Stimulated activated CD8-positive, alpha-beta memory T cell treated with anti-CD3 and anti-CD28 coated beads, Interleukin-4, amount 100 ng/mL, for 48 hours (primary cell): ENCODE measurements at places on chromosomes 2 and 18.

- no peak for DNase-seq
Measured at GRCh38 chr2:203918264-203918663, 18.3 kb upstream of the ICOS start.

DNA sequence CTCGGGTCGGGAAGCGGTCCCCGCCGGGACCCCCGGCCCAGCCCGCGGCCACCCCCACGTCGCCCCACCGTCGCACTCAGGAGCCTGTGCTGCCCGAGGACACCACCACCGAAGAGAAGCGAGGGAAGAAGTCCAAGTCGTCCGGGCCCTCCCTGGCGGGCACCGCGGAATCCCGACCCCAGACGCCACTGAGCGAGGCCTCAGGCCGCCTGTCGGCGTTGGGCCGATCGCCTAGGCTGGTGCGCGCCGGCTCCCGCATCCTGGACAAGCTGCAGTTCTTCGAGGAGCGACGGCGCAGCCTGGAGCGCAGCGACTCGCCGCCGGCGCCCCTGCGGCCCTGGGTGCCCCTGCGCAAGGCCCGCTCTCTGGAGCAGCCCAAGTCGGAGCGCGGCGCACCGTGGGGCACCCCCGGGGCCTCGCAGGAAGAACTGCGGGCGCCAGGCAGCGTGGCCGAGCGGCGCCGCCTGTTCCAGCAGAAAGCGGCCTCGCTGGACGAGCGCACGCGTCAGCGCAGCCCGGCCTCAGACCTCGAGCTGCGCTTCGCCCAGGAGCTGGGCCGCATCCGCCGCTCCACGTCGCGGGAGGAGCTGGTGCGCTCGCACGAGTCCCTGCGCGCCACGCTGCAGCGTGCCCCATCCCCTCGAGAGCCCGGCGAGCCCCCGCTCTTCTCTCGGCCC lies 13.6 kb downstream of the SPEG start:
- DNase-seq, result no peak

DNA sequence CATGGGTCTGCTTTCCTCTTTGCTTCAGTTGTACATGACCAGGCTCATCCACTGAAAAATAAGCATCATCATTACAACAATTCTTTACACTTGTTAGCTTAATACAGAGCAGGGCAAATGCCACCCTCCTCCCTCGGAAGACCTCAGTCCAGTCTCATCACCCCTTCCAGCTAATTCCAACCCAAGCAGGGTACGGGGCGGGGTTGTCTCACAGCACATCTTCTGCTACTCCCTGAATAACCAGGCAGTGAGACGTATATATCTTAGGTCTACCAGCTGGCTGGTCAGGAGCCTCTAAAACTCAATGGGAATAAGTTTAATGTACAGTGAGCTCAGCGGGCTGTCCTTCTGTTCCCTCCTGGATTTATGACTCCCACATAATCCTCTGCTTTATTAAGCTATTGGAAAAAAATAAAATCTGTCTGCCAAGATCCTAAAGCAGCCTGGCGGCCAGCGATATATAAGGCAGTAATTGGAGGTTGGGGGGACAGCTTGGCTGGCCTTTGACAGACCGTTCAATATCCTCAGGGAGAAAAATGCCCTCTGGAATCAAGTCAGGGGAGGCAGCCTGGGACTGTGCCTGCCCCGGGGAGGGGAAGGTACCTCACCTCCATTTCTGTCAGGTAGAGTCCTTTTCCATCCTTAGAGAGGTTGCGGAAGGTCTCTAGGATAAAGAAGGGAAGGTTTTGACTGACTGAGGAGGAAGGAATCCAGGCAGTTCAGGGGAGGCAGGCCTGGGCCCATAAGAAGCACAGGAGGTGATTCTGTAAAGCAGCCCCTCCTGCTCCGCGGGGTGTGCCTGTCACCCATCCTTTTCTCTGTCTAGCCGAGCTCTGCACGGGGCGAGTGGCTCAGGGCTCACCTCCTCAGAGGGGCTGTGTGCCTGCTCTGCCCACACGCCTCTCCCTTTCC lies 76.3 kb downstream of the CAPN13 start:
- DNase-seq, result no peak

GRCh38 chr2:7044253-7045250 lies 127.3 kb downstream of the RNF144A start:
- DNase-seq, result peak; percentile 73

DNA sequence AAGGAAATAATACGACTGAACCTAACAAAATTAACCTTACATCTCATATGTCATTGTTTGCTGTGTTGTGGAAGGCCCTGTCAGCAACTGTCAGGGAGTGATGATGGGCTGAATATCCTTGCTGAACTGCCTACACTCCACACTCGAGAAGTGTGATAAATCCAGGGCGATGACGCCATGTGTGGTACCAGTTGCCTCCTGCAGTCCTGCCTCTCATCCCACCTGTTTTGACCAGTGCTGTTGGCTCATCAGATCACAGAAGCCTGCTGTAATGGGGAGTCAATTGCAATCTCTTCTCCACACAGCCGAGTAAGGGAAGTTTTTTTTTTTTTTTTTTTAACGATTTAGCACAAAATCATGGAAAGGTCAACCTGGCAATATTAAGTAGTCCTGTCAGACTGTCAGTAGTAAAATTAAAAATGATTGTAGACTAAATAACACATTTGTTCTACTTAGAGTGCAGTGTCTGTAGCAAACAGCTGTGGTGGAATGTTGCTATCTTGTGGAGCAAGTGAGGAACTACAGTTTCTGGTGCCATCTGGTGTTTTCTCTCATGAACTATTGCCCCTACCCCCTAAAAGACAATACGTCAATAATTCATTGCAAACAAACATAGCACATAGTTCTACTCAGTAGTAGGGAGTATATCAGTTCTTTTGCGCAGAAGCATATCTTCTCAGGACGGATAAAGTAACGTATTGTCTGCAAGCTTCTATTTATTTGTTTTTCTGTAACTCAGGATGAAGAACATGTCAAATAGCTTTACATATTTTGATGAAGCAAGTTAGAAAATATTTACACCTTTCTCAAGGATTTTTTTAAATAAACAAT lies 347.6 kb downstream of the CTNNA2 start:
- no peak for DNase-seq

DNA sequence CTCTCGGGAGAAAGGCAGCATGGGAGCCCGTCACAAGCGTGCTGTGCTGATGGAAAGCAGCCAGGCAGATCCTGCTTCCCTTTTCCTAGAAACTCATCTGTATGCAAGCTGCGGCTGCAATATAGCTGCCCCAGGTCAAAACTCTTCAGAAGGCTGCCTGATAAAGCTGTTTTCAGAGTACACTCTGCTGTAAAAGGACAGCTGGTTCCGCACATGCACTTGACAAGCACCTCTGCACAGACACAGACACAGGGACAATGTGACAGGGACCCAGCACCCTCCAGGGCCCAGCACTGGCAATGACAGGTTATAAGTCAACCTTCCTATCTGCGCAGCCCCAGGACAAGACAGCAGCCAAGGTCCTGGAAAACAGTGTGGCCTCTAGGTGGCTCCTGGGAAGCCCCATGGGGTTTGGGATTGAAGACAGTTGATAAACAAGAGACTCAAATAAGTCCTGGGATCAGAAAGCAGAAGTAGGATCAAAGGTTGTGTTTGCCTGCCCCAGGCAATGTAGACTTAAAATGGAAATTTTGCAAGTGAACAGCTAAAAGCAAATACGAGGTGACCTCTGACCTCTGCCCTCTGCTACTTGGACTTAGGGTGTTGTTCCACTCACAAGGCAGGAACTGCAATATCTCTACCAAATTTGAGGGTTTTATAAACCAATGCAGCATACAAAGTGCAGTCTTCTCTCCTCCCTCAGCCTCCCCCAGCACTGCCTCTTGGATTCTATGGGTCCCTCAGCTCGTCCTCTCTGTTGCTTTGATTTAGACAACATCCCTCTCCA lies 16.9 kb downstream of the SLC66A2 start:
- DNase-seq, result no peak

DNA sequence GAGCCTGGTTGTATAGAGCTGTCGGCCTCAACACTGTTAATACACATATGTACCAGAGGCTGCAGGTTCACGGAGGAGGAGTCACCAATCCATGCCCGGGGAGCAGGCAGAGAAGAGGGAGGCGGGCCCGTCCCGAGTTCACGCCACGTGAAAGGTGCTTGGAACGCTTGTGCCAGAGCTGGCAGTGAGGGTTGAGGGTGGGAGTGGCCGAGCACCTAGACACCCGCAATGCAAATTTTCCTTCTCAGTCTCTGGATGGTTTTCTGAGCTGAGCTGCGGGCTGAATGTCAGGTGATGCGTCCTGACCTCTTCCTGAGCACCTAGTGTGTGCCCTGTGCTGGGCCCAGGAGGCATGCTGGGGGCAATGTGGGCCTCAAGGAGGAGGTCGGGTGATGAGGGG lies 52.2 kb downstream of the ODC1 start:
- DNase-seq, result no peak

DNA sequence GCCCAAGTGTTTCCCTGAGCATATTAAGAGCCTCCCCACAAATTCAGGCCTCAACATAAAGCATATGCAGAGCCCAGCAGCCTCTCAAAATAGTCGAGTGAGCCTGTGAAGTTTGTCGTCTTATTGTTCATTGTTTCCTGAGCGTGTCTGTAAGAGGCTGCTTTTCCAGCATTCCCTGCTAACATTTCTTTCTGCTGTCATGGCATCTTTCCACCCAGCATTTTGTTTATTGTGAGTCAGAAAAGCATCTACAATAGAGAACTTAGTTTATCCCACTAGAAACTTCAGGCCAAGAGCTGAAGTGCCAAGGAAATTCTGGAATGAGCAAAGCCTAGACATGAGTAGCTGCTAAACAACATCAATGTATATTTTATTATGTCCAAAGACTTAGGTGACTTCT lies 46.3 kb upstream of the STAM2 start:
- DNase-seq, result no peak

DNA sequence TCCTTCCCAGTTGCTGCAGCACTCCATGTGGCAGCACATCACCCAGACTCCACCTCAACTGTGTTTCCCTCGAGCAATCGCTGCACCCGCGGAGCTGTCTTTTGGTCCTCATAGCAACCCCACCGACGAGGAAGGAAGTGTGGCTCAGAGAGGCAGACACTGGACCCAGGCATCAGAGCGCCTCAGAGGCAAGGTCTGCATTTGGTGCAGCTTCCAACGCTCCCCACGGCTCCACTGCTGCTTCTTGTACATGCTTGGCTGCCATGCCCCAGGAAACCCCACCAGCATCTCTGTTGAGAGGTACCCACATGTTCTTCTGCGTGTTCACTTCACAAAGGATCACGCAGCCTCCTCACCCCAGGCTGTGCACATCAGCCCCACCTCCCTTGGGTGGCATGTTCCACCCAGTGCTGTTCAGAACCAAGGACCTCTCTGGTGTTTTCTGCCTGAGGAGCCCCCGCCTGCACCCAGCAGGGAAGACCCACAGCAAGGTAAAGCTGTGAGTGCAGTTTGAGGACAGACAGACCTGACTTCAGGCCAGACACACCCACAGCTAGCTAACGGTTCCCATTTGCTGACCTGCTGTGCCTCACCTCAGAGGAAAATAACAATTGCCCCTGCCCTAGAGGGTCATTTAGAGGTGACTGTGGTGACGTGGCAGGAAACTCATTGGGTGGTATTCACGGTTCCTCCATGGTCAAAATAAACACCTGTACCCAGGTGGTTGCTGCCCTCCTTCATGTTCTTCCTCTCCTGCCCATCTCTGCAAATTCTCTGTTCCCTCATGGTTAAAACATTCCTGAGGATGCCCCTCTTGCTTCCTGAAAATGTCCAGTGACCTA lies 326.3 kb upstream of the MYT1L start:
- no peak for DNase-seq

DNA sequence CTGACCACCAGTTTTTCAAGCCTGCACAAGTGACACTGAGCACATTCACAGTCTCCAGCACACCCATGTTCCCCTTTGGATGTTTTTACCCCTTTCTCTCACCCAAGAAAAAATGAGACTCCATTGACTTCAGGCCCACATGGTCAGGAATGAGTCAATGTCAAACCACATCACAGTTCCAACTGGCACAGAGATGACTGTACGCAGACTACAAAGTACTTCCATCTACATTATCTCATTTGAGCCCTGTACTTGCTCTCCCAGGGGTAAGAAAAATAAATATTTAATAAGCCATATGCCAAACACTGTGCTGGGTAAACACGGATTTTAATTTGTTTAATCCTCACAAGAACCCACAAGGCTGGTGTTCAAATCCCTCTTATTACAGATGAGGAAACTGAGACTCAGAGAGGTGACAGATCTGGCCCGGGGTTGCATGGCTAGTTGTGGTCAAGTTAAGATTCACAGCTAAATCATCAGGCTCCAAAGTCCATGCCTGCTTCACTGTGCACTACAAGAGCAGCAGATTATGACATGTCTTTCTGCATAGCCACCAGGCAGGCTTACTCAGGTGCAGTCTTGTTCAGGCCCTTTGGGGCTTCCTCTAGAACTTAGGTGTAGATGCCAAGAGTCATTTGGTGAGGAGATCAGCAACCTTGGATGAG lies 106.1 kb downstream of the TXNL1 start:
- peak; percentile 34 for DNase-seq

GRCh38 chr2:18404708-18405107 lies 155.7 kb downstream of the RDH14 start:
- no peak for DNase-seq

- no peak for DNase-seq
Measured at GRCh38 chr18:59061914-59062642, 77.6 kb upstream of the SEC11C start.

DNA sequence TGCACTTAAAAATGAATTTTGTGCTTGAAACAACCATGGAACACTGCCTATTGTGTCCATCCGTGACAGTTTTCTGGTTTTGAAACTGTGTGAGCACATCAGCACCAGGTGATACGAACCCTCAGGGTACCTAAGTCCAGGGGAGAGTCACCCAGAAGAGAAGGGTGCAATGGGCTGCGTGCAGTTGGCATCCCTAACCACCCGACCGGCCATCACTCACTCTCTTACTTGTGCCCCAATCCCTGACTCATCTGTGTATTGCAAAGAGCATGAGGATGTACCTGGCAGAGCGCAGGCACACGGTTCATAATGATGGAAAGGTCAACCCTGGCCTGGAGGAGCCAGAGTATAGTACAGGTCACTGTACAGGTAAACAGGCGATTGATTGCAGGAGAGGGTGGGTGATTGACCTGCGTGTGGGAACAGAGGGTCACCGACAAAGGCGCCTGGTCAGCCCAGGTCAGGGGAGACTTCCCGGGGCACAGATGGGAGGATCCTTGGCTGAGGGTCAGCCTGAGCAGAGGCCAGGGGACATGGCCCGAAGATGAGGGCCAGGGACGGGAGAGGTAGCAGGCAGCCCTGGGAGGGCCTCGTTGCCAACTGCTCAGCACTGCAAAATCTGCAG lies 160.3 kb downstream of the SEPTIN10 start:
- no peak for DNase-seq

DNA sequence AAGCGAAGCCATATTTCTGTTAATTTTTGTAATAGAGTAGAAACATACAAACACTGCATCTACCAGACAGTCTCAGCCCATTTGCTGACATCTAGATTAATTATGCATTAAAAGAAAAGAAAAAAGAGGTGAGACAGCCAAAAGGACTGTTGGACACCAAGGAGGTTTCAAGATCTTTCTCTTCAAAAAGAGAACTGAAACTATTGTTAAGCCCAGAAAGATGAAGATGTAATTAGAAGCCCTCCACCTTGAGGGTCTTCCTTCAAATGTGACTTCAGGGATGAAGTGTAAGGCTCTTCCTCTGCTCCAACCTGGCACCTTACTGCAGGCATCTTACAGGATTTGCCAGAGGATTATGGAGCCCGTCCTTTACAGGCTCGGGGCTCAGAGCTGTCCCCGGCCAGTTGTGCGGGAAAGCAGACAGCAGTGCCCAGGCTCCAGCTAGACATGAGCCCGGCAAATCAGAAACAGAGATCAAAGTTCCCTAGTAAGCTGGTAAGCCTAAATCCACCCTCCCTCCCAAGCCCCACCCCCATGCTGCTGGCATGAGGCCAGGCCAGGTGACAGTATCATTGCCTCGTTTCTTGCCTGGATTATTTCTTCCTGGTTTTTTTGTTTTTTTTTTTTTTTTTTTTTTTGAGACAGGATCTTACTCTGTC lies 38.9 kb downstream of the ADI1 start:
- DNase-seq, result no peak
